CD4-positive, alpha-beta memory T cell (primary cell): ENCODE measurements at places on chromosomes 7 and 10. TPM values are rescaled to one million over a fixed set of nuclear protein-coding genes. Genes with fewer than 3 reads are reported as not detected.

DNA sequence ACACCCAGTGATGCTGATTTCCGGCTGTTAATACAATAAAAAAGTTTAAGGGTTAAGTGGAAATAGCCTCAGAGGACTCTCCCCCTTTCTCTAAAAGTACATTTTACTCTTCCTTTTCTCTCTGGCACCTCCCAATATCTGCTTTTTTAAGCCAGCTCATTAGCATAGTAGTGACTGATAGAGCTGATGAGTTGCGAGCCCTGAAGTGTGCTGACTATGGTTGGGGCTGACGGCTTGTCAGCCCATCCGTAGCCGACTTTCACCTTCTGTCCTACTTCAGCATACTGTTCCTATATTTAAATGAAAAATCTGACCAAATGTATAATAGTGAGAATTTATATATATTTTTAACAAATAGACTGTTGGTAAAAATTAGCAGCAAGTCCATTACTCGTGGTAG lies 80.0 kb downstream of the SHH start:
- H3K27me3 ChIP-seq: no peaks in the 10 kb centered on the region
- peaks cover 48% of the 10 kb centered on the region for H3K36me3 ChIP-seq
- no peak overlapping the region for H3K27ac ChIP-seq
- H3K4me1 ChIP-seq: peaks cover 10% of the 10 kb centered on the region

- H3K27ac ChIP-seq: no peak overlapping the region
- H3K4me3 ChIP-seq: no peak overlapping the region
These were observed 124.5 kb downstream of the C10orf105 start for GRCh38 chr10:71594934-71595571.

DNA sequence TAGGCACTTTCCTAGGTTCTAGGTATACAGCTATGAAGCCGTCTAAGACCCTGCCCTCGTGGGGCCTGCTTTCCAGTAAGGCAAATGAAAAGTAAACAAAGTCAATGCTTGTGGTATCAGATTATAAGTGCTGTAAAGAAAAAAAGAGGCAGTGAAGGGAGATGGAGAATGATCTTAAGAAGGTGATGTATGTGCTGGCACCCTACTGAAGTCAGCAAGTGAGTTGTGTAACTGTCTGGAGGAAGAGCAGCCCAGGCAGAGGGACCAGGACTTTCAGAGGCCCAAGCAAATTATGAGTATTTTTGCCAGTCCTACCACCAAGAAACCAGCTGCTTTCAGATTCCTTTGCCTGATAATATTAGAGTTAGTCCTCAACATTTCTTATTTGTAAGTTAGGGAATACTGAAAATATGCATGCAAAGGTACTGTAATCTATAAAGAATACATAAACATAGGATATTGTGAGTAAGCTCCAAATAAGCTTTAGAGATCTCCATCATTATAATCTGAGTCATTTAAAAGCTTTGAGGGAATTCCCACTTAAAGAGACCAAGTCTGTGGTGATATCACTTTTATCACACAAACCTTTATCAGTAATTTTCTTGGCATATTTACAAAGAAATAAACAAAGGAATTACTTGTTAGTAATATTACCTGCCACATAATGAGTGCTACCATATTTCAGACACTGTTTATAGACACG lies 329.2 kb upstream of the LRGUK start:
- no peaks in the 10 kb centered on the region for H3K4me1 ChIP-seq
- no peak for DNase-seq
- H3K36me3 ChIP-seq: no peaks in the 10 kb centered on the region
- H3K27ac ChIP-seq: no peak overlapping the region

- DNase-seq: no peak
- no peak overlapping the region for H3K4me3 ChIP-seq
These were observed 34.2 kb downstream of the GPER1 start for GRCh38 chr7:1121886-1122831.

Gene PILRA
- 5.8 TPM for total RNA-seq

DNA sequence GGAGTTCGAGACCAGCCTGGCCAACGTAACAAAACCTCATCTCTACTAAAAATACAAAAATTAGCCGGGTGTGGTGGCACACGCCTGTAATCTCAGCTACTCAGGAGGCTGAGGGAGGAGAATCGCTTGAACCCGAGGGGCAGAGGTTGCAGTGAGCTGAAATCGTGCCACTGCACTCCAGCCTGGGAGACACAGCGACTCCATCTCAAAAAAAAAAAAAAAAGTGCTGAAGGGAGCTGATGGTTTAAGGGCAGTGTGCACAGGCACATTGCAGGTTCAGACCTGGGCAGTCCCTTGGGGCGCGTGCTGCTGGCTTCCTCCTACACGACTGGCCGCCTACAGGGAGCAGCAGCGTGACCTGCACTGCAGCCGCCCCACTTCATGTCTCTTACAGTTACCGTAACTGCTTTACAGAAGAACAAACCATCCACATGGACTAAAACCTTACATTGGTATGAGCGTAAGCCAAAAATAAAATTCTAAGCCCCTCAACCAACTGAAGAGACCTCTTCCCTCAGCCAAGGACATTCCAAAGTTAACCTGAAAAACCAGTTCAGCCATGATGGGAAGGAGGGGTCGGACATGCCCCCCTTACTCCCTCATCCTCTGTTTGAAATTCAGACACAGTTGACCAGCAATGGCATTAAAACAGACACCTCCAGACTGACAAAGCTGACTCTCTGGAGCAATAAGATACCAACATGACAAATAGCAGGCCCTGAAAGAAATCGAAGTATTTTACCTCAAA lies 262.2 kb downstream of the ZMYND11 start:
- H3K27me3 ChIP-seq: no peaks in the 10 kb centered on the region
- no peaks in the 10 kb centered on the region for H3K36me3 ChIP-seq
- H3K4me1 ChIP-seq: no peaks in the 10 kb centered on the region
- H3K4me3 ChIP-seq: no peak overlapping the region
- DNase-seq: no peak
- H3K27ac ChIP-seq: no peak overlapping the region

- H3K27me3 ChIP-seq: no peaks in the 10 kb centered on the region
- no peak overlapping the region for H3K4me3 ChIP-seq
- no peak overlapping the region for H3K27ac ChIP-seq
- no peak for DNase-seq
These were observed 3.8 kb upstream of the INSIG1 start for GRCh38 chr7:155293721-155294510.

Gene SSC4D
- not detected for total RNA-seq

- DNase-seq: no peak
- H3K27ac ChIP-seq: no peak overlapping the region
- H3K36me3 ChIP-seq: no peaks in the 10 kb centered on the region
- peaks cover 8% of the 10 kb centered on the region for H3K4me1 ChIP-seq
- H3K27me3 ChIP-seq: no peaks in the 10 kb centered on the region
- H3K4me3 ChIP-seq: no peak overlapping the region
These were observed 129.5 kb downstream of the KLF6 start for GRCh38 chr10:3655528-3655927.

DNA sequence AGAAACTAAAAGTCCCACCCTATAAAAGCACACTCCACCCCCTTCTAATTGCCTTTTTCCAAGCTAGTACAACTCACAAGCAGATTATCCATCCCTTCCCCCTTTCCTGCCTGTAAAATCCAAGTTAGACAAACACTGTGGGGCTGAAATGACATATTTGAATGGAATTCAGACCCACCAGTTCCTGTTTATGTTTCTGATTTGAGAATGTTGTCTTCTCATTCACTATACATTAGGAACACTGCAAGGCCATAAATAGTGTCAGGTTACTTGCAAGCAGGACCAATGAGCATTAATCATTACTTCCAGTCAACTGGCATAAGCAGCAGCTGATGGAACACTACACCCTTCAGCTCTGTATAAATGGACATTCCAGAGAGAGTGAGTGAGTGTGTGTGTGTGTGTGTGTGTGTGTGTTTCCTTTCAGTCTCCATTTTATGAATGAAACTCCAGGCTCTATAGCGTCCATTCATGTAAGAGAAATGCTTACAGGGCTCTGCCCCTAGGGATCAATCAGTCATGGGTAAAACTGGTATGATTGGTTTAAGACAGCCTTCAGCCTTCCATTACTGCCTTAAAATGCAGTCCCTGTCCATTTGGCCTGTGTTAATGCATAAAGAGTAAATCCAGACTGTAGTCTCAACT lies 69.3 kb downstream of the ETV1 start:
- DNase-seq: no peak
- H3K36me3 ChIP-seq: no peaks in the 10 kb centered on the region
- no peak overlapping the region for H3K27ac ChIP-seq
- H3K27me3 ChIP-seq: no peaks in the 10 kb centered on the region

Gene ABCB1
- 24.8 TPM for total RNA-seq

Gene TMUB1
- 48.7 TPM for total RNA-seq

Gene LDB3
- total RNA-seq: 0.08 TPM

DNA sequence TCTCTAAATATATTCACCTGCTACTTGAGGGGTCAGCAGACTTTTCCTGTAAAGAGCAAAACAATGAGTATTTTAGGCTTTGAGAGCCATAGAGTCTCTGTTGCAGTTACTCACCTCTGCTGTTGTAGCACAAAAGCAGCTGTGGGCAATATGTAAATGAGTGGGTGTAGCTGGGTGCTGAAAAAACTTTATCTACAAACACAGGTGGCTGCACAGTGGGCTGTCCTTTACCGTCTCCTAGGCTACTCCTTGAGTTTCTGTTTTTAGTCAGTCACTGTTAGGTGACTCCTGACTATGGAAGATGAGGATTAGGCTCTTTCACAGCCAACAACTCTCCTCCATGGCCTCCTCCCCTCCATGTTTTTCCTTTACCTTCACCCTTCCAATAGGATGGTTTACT lies 286.1 kb upstream of the C7orf33 start:
- no peaks in the 10 kb centered on the region for H3K27me3 ChIP-seq
- no peak overlapping the region for H3K27ac ChIP-seq
- no peak overlapping the region for H3K4me3 ChIP-seq
- no peak for DNase-seq

Gene UPK3B
- 2.7 TPM for total RNA-seq

Gene GSTO2
- 1.6 TPM for total RNA-seq

DNA sequence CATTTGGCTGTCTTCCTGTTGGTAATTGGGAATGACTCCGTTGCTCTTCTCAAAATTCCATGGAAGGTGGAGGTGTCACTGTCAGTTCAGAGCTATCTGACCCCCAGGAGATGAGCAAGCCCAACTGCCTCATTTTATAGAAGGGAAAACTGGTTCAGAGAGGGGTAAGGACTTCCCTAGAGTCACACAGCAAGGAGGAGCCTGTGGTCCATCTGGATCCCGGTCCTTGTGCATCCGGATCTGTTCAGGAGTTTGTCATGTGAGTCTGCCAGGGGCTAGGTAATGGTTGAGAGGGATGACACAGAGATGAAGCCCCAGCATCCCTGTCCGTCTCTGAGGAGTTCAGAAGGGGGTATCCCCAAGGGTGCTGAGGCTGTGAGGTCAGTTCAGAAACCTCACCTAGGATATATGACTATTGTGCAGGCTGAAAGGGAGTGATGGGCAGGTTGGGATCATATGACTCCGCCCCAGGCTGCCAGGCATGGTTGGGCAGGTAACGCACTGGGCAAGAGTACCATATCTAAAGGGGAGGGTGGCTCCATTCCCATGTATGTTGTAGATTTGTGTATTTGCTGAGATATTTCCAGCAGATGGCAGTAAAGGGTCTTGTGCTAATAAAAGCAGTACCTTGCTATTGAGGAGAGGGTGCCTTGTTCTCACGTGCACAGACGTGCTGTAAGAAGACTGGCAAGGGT lies 16.0 kb upstream of the SLC29A3 start:
- no peaks in the 10 kb centered on the region for H3K36me3 ChIP-seq
- no peak overlapping the region for H3K27ac ChIP-seq
- no peaks in the 10 kb centered on the region for H3K27me3 ChIP-seq

- H3K4me3 ChIP-seq: no peak overlapping the region
- no peaks in the 10 kb centered on the region for H3K27me3 ChIP-seq
- no peaks in the 10 kb centered on the region for H3K36me3 ChIP-seq
- H3K27ac ChIP-seq: no peak overlapping the region
- H3K4me1 ChIP-seq: no peaks in the 10 kb centered on the region
These were observed 161.9 kb downstream of the GRK5 start for GRCh38 chr10:119368991-119369869.

Gene TSPAN12
- total RNA-seq: not detected

- H3K4me3 ChIP-seq: no peak overlapping the region
- H3K4me1 ChIP-seq: no peaks in the 10 kb centered on the region
- H3K36me3 ChIP-seq: no peaks in the 10 kb centered on the region
- DNase-seq: no peak
- H3K27ac ChIP-seq: no peak overlapping the region
These were observed 30.8 kb upstream of the ZNF488 start for GRCh38 chr10:47414752-47415519.

DNA sequence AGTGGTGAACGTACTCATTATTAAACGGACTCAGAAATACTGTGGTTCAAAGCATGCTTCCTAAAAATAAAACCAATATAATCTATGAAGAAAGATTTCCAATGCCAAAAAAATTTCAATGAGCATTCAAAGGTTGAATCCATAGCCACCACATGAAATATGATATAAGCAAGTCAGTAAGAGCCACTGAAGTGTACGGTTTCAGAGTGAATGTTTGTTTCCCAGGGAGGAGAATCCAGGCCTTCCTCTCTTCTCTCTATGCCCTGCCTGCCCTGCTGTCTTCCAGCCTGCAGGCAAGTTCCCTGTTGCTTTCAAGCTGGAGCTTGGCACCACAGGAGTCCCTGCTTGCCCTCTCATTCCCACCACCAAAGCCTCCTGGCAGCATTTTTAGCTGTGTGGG lies 1171.6 kb upstream of the C7orf33 start:
- no peak overlapping the region for H3K4me3 ChIP-seq
- no peak overlapping the region for H3K27ac ChIP-seq
- H3K36me3 ChIP-seq: no peaks in the 10 kb centered on the region
- no peaks in the 10 kb centered on the region for H3K4me1 ChIP-seq
- DNase-seq: no peak
- H3K27me3 ChIP-seq: no peaks in the 10 kb centered on the region

GRCh38 chr10:106271237-106271636 lies 893.3 kb downstream of the SORCS1 start:
- DNase-seq: no peak
- no peak overlapping the region for H3K27ac ChIP-seq
- no peaks in the 10 kb centered on the region for H3K4me1 ChIP-seq
- no peaks in the 10 kb centered on the region for H3K36me3 ChIP-seq
- H3K27me3 ChIP-seq: no peaks in the 10 kb centered on the region

- no peaks in the 10 kb centered on the region for H3K27me3 ChIP-seq
- H3K27ac ChIP-seq: no peak overlapping the region
- no peak overlapping the region for H3K4me3 ChIP-seq
- DNase-seq: no peak
These were observed 28.4 kb upstream of the ZNF273 start for GRCh38 chr7:64874562-64875250.

Gene CUTC
- 35.8 TPM for total RNA-seq

- DNase-seq: no peak
- no peaks in the 10 kb centered on the region for H3K27me3 ChIP-seq
- peaks cover 8% of the 10 kb centered on the region for H3K4me1 ChIP-seq
- H3K27ac ChIP-seq: no peak overlapping the region
- no peak overlapping the region for H3K4me3 ChIP-seq
- no peaks in the 10 kb centered on the region for H3K36me3 ChIP-seq
These were observed 43.7 kb downstream of the SVIL start for GRCh38 chr10:29590915-29591650.

Gene MICALL2
- 2.6 TPM for total RNA-seq
